Frontal cortex (tissue), 4 donors: ENCODE measurements at places on chromosomes 2 and 18. TPM values are rescaled to one million over a fixed set of nuclear protein-coding genes. Genes with fewer than 3 reads are reported as not detected.

The UBE2E3 gene
- 150 TPM for total RNA-seq

The ATRAID gene
- total RNA-seq = 37.5 TPM

The BOLL gene
- not detected for total RNA-seq

The KCNG2 gene
- under 0.01 TPM for total RNA-seq

The LIMS3 gene
- 0.82 TPM for total RNA-seq

The CFAP65 gene
- total RNA-seq = 0.82 TPM

The CMPK2 gene
- total RNA-seq = 10.2 TPM

The ASB1 gene
- total RNA-seq = 11.8 TPM

The INHA gene
- 0.41 TPM for total RNA-seq

The ZNF892 gene
- 29.8 TPM for total RNA-seq

The KRTCAP3 gene
- total RNA-seq = not detected

The ALKAL2 gene
- total RNA-seq = 2.0 TPM

The ACOXL gene
- total RNA-seq = not detected

The IL36A gene
- not detected for total RNA-seq

The ERFE gene
- 0.82 TPM for total RNA-seq

The MROH2A gene
- total RNA-seq = not detected

The CHRNA1 gene
- not detected for total RNA-seq
